ENCODE measurements at places on chromosomes 3 and 15.

DNA sequence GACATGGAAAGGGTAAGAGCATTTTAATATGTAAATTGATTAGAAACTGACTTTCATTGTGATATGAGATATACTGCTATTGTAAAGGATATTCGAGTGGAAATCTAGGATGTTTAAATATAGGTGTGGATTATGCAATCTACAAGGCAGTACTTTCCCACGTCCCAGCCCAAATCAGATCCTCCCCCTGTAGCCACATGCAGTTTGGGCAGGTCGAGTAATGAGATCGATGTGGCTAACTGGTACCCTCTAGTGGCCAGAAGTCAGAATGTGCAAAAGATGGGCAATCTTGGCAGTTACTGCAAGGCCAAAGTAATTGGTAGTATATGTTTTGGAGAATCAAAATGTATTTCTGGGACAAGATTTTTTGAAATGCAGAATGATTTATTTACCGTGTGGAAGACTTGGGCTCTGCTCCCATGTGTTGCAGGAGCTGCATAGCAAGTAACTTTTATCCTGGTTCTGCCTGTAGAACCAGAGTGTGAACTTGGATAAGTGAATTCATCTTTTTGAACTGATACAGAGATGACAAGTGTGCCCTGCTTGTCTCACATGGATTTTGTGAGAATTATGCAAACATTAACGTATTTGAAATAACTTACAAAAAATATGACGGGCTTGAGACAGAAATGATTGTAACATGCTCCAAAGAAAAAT, 94.5 kb upstream of the ADAMTSL3 start:
- peak; percentile 38 for DNase-seq

DNA sequence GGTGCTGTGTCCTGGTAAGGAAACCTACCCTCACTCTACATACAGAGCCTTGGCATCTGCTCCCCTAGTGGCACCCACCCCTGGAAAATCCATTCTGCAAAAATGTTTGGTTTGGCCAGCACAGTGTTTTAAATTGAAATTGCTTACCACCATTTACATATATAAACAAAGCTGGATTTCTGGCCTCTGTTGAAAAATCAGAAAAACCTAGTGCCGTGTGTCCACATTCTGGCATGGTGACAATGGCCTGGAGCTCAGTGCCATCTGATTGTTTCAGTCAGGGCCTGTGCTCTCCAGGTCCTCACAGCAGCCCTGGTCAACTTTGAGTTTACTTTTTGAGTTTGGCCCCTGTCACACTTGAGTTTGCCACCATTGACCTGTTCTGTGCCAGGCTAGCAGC, 2.9 kb upstream of the IL17RC start:
- no peak for DNase-seq

- DNase-seq, result no peak
Observed at GRCh38 chr3:52297242-52298148, 9.9 kb downstream of the GLYCTK start.

DNA sequence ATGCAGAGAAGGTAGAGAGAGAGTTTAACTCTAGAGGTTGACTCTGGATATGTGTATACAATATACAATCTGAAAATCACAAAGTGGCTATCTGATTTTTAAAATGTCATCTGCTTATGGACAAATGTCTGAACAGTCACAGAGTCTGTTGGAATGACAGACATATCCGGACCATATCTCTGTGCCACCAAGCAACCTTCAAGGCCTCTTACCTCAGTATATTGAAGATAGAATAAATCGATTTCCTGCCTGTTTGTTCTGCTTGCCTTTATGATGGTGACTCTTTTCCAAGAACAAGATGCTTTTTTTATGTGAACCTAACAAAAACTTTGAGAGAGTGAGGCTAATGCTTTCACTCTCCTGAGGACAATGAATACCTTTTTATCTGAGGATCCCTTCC, 151.1 kb downstream of the RBPMS2 start:
- DNase-seq, result no peak

DNA sequence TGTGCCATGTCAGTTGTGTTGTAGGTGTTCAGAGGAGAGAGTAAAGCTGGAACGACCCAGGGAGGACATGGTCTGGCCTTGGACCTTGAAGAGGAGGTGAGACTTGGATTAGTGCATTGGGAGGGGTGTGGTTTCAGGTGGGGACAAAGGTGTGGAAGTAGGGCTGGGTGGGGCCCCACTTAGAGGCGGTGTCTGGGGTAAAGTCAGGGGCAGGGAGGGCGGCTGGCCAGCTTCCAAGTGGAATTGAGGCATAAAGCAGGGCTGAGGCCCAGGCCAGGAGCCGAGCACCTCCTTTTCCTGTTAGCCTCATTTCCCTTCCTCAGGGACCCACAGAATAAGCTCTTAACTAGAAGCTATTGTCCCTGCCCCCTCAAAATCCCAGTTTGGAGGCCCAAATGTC, 36.2 kb upstream of the FLNB start:
- DNase-seq, result no peak

- no peak for DNase-seq
Observed at GRCh38 chr3:115628075-115628412, 4.7 kb downstream of the GAP43 start.

- no peak for DNase-seq
Observed at GRCh38 chr15:80502782-80503181, 98.6 kb downstream of the ARNT2 start.

- no peak for DNase-seq
Observed at GRCh38 chr3:194051366-194052149, 84.4 kb upstream of the HES1 start.

GRCh38 chr3:60226912-60227311, 1024.3 kb downstream of the FHIT start:
- DNase-seq, result no peak

GRCh38 chr3:141228395-141228794, 3.2 kb upstream of the PXYLP1 start:
- no peak for DNase-seq

DNA sequence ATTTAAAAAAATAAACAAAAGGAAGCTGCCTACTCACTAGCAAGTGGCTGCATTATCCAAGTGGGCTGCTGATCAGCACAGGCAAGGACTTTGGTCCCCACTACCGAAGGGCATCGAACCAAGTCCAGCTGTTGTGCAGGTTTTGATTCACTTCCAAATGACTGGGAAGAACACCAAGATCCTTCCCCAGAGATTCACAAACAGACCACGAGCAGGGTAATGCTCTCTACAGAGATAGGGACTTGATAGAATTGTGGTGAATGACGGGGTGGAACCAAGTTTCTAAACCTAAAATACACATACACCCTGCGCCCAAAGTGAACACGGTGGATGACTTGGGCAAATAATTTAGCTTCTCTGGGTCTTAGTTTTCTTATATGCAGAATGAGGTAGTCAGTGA, 203.7 kb upstream of the ICE2 start:
- DNase-seq, result no peak

DNA sequence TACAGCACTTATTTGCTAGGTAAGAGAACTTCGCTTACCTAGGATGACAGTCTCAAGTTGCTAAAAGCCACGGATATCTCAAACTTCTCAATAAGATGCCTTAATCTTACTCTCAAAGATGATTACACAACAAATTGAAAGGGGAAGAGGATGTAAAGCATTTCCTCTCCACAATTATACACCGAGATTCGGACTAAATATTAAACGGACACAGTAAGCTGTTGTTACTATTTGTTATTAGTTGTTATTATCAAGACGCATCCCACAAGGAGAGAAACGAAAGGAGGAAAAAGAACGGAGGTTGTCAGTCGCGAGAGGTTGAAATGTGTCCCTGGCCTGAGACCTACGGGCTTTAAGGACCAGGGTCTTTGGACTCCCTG, 660 bp downstream of the ZNF106 start:
- DNase-seq, result peak; percentile 52

DNA sequence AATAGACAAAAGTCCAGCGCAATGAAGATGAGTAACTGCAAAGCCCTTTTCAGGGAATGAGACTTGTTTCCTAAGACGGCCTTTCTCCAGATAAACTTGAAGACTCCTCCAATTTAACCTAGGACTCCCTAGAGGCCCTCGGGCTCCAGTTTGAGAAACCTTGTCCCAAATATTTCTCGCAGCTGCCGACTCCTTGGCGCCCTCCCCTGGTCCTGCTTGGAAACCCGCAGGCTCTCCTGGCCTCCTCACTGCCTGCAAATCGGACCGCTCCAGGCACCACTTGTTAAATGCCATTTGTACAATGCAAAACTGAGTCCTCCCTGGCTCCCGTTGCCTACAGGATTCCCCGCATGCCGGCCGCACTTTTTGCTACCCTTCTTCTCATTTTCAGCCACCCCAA, 36.8 kb downstream of the MUC4 start:
- no peak for DNase-seq

- no peak for DNase-seq
Observed at GRCh38 chr15:77671362-77672056, 38.8 kb upstream of the LINGO1 start.

GRCh38 chr3:149625795-149626194, 32.0 kb downstream of the WWTR1 start:
- DNase-seq, result no peak

GRCh38 chr15:78739206-78739605, 72.1 kb downstream of the ADAMTS7 start:
- no peak for DNase-seq

DNA sequence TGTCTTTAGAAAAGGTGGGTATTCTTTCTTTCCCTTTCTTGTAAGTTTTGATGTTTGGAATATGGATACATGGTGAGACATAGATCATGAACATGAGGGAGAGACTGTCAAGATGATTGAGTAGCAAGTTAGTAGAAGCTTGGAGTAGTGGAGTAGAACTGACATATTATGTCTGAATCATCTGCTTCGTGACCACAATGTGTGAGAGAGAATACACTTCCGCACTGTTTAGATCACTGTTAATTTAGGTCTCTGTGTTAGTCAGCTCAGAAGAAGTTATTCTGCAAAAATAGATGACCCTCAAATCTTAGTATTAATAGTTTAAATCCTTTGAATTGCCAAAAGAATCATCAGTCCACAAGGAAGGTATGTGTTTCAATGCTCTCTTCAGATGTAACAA, 151.0 kb downstream of the OXSM start:
- no peak for DNase-seq

GRCh38 chr15:77030928-77031375, 36.0 kb downstream of the PSTPIP1 start:
- DNase-seq, result no peak

GRCh38 chr3:2810723-2811122, 299.5 kb downstream of the IL5RA start:
- DNase-seq, result no peak

GRCh38 chr3:21484828-21485144, 266.2 kb downstream of the ZNF385D start:
- no peak for DNase-seq

DNA sequence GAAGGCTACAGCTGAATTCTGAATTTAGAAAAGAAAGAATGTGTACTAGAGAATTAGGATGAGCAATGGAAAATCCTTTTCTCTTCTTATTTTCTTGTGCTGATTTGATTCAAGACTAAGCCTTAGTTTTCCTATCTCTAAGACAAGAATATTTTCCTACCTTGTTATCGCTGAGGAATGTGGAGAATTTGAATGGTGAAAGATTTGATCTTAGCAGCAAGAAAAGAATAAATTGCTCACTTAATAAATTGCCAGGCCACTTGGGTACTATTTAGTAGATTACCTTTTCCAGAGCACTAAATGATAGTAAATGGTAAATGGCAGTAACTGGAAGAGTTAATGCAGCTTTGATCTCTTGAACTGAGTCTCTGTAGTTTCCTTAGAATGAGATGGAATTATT, 145.7 kb upstream of the MEIS2 start:
- DNase-seq, result no peak
